NK-92 treated with Interleukin-12 subunit alpha and Interleukin-12 subunit beta, amount 100 ng/mL, for 24 hours (cell line): ENCODE measurements at places on chromosomes 6 and 20.

DNA sequence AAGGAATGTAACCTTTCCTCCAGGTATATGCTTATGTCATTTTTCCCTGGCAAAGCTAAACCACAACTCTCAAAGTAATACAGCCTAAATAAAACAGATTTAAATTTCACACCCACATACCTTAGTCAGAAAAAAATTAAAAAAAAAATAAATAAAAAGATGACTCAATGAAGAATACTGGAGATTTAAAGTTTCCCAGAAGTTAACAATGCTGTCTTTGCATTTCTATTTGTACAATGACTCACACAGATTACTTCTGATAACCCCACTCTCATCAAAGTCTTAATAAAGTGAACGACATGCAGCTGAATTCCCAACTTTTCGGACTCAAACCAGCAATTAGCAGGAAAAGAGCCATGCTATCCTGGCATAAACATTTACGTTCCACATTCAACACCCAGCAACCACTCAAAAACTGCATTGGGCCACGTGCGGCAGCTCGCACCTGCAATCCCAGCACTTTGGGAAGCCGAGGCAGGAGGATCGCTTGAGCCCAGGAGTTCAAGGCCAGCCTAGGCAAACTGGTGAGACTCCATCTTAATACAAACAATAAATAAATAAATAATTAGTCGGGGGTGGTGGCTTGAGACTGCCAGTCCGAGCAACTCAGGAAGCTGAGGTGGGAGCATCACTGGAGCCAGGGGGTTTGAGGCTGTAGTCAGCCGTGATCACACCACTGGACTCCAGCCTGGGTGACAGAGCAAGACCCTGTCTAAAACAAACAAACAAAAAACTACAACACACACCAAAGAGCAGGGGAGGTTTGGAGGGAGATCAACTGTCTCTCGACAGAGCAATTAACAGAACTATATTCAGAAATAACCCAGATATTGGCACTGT is 130.5 kb downstream of the WDR27 start:
- no peak for DNase-seq

DNA sequence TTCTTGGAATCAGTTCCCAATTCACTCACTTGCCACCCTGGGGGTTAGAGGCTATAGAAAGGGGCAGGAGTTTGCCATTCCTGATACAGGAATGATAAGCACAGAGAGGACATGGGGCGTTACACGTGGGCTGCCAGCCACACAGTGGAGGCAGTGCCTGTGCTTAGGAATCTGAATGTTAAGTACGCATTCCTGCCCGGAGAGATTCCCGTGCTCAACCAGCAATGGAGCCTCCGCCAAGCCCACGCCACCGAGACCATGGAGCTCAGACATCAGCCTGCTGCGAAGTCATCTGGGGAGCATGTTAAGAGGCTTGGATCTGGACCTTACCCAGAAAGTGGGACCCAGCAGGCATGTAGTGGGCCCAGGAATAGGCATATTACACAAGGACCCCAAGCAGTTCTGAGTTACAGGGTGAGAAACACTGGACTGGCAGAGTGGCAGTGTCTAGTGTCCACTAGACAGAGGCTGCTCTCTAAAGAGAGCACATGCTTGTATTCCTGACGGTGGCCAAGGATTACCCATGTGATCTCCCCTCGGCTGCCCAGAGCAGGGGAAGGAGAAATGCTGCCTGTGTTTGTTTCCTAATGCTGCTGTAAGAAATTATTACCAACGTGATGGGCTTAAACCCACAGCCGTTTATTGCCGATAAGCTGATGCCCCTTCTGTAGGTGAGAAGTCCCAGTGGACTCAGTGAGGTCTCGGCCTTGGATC is 138.2 kb downstream of the BMP7 start:
- DNase-seq: no peak

- DNase-seq: no peak
Measured at GRCh38 chr20:25860531-25861150, 164.0 kb upstream of the ZNF337 start.

GRCh38 chr20:58418949-58419748 is 30.1 kb downstream of the VAPB start:
- no peak for DNase-seq

- no peak for DNase-seq
Measured at GRCh38 chr6:33314943-33315792, 1.3 kb upstream of the TAPBP start.

GRCh38 chr6:16639684-16640480 is 121.4 kb downstream of the ATXN1 start:
- DNase-seq: no peak

DNA sequence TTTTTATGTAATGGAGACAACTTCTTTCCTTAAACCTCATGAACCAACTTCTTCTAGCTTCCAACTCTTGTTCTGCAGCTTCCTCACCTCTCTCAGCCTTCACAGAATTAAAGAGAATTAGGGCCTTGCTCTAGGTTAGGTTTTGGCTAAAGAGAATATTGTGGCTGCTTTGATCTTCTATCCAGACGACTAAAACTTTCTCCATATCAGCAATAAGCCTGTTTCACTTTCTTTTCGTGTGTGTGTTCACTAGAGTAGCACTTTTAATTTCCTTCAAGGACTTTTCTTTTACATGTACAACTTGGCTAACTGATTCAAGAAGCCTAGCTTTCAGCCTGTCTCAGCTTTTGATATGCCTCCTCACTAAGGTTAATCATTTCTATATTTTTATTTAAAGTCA is 596.1 kb upstream of the NRSN1 start:
- no peak for DNase-seq

DNA sequence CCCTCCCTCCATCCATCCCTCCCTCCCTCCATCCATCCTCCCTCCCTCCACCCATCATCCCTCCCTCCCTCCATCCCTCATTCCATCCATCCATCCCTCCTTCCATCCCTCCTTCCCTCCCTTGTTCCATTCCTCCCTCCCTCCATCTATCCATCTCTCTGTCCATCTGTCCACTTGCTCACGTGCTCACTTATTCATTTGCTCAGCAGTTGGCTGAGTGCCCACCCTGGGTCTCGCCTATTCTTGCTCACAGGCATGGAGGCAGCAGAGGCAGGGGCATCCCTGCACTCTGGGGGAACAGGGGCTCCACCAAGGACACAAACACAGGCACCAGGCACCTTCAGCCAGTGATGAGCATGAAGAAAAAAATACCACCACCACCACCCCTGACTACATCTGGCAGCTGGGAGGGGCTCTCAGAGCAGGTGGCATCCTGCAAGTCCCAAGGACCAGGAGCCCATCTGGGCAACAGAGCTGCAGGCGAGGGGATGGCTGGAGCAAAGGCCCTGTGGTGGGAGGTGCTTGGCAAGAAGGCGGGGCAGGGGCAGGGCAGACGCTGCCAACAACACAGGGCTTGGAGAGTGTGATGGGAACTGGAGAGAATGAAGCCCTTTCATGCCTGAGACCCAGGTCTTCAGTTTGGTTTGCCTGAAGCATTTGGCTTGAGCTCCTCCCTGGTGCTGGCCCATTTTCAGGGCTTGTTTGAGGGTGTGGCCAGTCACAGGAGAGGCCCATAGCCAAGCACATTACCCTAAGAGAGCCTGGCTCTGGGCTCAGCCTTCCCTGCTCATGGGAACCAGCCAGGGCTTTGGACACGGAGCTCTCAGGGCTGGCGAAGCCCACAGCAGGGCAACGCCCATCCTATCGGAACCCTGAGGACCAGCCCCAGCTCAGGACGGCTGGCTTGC is 40.2 kb upstream of the MRGBP start:
- DNase-seq: no peak

GRCh38 chr6:15661853-15662325 is 939 bp downstream of the DTNBP1 start:
- DNase-seq: no peak

DNA sequence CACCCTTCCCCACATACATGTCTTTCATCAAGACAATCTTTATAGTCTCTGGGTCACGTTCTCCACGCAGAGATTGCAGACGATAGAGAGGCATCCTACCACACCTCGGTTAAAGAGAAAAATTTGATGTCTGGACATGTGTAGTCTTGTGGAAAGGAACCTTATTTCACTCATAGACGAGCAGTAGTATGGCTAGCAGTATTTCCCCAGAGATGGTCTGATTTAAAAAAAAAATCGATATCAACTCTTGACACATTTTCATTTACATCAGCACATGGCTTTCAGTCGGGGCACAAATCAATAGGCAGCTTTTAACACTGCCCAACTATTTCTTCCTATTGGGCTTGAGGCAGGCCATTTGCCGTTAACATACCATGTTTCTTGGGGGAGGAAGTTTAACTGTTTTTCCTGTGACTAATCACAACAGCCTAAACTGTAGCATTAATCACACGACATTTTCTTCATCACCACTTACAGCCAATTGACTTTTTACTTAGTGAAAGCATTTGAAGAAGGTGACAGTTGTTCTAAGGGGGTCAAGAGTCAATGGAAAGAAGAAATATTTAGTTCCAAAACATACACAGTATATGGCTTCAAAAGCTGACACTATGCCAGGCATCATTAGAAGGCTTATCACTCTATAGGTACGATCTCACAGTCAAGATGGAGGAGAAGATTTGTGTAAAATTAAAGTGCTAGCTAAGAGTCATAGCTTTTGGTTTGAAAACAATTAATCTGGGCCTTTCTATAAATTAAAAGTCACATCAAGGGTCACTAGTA is 129.5 kb upstream of the HDAC2 start:
- DNase-seq: no peak

DNA sequence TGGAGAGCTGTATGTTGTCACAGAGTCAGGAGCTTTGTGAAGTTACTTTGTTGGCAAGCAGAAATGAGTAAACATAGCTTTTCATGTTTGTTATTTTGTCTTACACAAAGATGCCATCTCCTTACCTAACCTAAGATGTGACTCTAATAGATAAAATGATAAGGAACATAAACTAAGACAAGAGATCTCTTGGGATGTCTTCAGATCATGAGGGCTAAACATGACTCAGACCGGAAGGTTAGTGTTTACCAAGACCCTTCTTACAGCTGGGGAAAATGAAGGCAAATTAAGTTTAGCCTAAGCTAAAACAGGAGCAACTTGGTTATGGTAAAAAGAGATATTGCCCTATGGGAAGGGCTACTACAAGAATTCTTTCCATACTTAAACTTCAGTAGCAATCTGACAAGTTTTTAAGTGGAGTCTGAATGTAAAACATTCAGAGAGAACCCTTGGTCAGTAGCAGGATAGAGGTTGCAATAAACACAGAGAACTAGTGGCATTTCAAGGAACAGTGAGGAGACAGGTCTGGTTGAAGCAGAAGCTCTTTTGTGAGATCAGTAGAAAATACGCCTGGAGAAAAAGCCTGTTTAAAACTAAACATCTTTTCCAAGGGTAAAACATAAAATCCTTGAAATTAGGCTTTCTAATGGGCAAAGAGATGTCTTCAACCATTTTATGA is 29.9 kb downstream of the SGK1 start:
- no peak for DNase-seq

- DNase-seq: no peak
Measured at GRCh38 chr6:153980171-153980570, 58.9 kb upstream of the OPRM1 start.

DNA sequence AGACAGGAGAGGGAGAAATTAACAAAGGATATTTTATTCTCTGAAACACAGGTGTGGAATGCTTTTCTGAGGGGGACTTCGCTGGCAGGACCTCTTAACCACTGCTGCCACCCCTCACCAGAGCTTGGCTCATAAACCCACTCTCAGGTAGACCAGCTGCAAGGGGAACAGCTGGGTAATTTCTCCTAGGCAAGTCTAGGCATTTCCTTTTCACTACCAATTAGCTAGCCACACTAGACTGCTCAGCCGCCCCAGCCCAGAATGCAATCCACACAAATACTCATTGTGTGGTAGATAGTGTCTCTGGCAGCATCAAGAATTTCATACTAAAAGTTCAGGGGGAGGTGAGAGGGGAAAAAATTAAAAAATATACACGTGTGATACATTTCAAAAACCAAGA is 267.6 kb upstream of the ID4 start:
- DNase-seq: no peak

GRCh38 chr6:14464716-14465115 is 347.1 kb downstream of the CD83 start:
- DNase-seq: no peak

DNA sequence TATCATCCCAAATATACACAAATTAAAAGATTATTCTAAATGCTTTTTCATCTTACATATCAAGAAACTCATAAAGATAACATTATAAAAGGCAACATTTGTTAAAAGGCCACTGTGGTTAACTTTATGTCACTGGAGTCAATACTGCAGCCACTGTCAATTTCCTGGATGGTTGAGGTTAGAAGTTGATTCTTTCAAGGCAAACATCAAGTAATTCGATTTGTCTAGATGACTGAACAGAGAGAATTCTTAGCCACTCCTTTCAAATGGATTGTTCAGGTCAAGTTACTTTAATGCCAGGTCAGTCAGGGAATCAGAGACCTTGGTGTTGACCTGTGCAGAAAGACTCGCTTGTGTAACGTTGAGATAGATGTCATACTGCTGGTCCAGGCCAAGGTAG is 44.4 kb upstream of the SIM1 start:
- DNase-seq: no peak

GRCh38 chr20:13930281-13930680 is 60.1 kb downstream of the SEL1L2 start:
- no peak for DNase-seq

- no peak for DNase-seq
Measured at GRCh38 chr6:139722530-139722929, 348.1 kb upstream of the CITED2 start.

DNA sequence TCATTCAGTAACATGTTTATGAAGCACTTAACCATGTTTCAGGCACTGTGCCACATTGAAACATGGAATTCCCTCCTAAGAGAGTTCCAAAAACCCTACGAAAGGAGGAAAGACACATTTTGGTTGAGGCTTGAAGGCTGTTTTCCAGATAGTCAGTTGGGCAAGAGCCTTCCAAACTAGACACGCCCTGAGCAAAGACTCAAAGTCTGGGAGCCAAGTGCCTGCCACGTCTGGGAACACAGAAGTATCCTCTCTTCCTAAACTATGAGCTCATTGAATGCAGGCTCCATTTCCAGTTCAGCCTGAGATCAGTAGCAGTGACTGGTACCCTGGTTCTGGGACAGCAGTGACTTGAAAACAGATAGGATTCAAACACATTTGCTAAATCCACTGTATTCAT is 74.5 kb upstream of the FAM8A1 start:
- DNase-seq: no peak

DNA sequence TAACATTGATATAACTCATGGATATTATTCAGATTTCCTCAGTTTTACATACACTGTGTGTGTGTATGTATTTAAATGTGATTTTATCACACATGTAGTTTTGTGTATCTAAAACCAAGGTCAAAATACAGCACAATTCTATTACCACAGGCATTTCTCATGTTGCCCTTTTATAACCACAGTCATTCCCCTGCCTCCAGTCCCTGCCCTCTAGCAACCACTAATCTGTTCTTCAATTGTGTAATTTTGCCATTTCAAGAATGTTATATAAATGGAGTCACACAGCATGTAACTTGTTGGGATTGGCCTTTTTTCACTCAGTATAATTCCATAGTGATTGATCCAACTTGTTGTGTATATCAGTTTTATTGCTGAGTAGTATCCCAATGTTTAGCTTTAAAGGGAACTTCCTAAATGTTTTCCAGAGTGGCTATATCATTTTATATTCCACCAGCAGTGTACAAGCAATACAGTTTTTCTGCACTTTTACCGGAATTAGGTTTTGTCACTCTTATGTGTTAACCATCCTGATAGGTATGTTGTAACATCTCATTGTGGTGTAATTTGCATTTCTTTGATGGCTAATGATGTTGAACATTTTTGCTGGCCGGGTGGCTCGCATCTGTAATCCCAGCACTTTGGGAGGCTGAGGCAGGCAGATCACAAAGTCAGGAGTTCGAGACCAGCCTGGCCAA is 338.2 kb downstream of the SOX4 start:
- DNase-seq: no peak

- no peak for DNase-seq
Measured at GRCh38 chr6:20238688-20239587, 26.7 kb upstream of the MBOAT1 start.
